ENCODE measurements at places on chromosomes 2 and 18.

GRCh38 chr2:44578471-44579093 lies 216.8 kb downstream of the CAMKMT start:
- DNase-seq = no peak

- no peak for DNase-seq
Observed at GRCh38 chr2:161556440-161556839, 67.8 kb upstream of the SLC4A10 start.

- no peak for DNase-seq
Observed at GRCh38 chr2:212904646-212905045, 246.8 kb downstream of the IKZF2 start.

GRCh38 chr2:235504441-235505180 lies 10.8 kb downstream of the AGAP1 start:
- DNase-seq = no peak

DNA sequence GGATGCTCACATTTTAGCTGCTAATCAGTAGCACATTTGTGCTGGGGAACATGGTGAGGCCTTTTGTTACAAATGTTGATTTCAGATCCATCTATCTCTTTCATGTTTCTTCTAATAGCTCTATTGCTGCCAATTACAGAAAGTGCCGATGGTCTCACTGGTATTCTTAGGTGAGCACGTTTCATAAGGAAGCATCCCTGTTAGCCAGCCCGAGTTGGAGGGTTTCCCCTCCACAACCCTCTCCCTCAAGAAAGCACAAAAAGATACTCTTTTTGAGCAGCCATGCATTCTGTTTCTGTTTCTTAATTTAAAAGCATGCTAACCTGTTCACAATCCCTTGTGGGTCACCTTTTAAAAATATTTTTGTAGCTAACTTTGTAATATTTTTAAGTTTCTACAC lies 30.8 kb upstream of the ST8SIA5 start:
- no peak for DNase-seq

DNA sequence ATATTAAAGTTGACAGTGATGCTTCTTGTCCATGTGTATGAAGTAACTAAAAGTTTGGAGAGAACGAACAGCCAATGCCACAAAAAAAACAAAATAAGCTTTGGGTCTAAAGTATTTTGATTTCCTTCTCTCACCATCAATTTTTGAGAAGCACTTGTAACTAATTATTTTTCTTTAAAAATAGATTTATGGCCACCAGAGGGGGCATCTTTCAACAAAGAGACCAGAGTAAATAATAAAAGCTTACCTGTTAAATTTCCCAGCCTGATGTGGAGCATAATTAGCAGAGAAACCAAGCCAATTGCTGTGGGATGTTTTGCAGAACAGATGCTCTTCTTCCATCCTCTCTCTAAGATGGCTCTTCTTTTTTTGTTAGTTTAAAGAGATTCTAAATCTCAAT lies 29.0 kb downstream of the LINC00305 start:
- no peak for DNase-seq

- no peak for DNase-seq
Observed at GRCh38 chr2:128091726-128092080, 703 bp downstream of the UGGT1 start.

DNA sequence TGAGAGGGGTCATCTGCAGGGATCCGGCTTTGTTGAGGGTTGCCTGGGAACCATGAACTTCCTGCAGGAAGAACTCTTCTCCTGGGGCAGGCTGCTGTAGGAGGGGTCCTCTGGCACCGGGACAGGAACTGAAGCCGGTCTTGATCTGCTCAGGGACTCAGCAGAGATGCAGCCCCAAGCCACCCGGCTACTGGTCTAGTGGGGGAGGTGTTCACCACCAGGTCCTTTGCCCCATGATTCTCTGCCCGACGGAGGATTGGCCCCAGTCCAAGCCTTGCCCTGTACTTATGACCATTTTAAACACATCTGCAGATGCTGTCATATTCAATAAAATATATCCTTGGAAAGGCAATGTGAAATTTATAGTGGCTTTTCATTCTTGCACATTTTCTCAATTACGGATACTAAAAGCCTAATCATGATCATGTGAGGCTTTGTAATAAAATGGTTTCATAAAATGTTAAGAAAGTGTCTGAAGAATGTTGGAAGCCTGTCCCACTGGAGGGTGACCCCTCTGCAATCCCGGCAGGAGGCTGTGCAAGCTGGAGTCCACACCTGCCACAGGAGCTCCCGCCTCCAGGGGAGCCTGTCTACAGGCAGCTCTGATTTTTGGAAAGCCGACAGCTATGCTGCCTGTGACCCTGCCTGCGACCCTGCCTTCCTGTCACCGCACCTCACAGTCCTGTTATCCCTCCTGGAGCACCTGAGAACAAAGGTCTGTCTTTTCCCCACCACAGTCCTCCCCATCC lies 98.8 kb upstream of the TAF1B start:
- DNase-seq = no peak

GRCh38 chr2:100365434-100365833 lies 43.1 kb upstream of the LONRF2 start:
- DNase-seq = no peak

GRCh38 chr2:60045456-60045855 lies 508.0 kb downstream of the BCL11A start:
- no peak for DNase-seq
